Renal cortex interstitium (tissue), 15 donors: ENCODE measurements at places on chromosomes 7 and 10.

- DNase-seq, result no peak
These were observed 212.6 kb upstream of the FRMD4A start for GRCh38 chr10:14543046-14543903.

- no peak for DNase-seq
These were observed 687.7 kb upstream of the NRP1 start for GRCh38 chr10:34022195-34022594.

GRCh38 chr10:110967009-110967630 lies 47.7 kb downstream of the SHOC2 start:
- DNase-seq, result no peak

- DNase-seq, result no peak
These were observed 401.0 kb downstream of the PHF14 start for GRCh38 chr7:11374629-11375028.

- DNase-seq, result no peak
These were observed 231.9 kb downstream of the MAD1L1 start for GRCh38 chr7:2000746-2001321.

- DNase-seq, result peak; percentile 69
These were observed 538 bp downstream of the TRIM8 start for GRCh38 chr10:102644646-102645387.

- DNase-seq, result no peak
These were observed 8.3 kb upstream of the FAM133B start for GRCh38 chr7:92598310-92598981.

DNA sequence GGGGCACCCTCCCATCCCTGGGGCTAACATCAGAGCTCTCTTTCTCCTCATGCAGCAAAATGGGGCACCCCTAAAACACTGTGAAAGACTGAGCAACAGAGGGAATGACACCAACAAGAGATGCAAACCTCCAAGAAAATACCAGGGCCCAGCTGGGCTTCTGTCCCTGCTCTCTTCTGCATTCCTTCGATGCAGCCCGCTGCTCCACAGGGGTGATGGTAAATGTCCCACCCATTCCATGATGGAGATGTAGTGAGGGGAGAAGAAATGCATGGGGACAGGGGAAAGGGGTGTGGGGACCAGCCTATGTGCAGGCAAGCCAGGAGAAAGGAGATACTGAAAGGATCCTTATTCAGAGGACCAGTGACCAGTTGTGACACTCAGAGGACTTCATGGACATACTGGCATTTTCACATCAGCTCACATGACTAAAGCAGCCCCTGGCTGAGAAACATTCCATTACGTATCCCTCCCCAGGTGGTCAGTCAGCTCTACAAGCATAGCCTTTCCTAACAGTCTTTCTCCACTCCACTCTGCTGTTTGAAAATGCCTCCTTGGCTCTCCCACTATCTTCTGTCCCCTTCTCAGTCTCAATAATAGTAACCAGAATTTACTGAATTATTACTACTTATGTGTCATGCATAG lies 13.3 kb downstream of the SORBS1 start:
- no peak for DNase-seq

DNA sequence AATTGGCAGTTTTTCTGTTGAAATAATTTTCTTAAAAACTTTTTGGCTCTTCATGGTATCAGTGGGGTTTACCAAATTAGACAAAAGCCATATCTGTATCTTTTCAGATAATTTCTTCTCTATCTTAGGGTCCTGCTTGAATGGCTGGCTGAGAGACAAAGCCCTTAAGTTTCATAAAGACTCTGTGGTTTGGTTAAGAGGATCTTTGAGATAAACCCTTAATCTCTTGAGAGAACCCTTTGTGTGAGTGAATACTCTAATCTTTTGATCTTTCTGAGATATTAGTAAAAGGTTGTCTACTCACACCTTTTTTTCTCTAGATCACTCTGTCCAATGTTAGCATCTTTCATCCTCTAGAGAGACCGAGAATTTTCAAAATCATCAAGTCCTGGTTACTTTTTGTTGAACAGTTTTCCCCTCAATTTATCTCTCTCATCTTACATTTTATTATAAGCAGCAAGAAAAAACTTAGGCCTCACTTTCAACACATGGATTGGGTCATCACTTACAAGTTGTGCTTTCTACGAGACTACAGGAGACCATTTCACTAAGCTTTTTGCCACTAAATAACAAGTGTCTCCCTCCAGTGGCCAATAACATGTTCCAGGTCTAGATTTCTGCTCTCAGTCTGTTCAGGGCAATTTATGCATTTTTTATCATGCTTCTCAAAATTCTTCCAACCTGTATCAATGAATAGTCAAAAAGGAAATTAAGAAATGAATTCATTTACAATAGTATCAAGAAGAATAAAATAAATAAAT lies 28.4 kb downstream of the DNAJC9 start:
- DNase-seq, result no peak

- no peak for DNase-seq
These were observed 903.5 kb downstream of the DNAJB9 start for GRCh38 chr7:109473172-109473571.

DNA sequence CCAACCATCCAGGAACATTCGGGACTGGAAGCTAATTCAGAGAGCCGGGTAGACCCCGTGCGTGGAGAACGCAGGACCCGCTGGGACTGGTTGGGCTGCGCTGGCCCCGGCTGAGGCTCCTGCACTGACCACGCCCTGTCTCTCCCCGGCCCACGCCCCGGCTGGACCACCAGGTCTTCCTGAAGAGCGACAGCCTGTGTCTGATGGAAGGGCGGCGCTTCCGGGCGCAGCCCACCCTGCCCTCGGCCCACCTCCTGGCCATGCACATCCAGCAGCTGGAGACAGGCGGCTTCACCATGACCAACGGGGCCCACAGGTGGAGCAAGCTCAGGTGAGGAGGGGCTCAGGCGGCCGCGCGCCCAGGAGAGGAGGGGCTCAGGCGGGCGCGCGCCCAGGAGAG lies 10.2 kb upstream of the UTF1 start:
- DNase-seq, result no peak

- DNase-seq, result no peak
These were observed 35.2 kb downstream of the BMPER start for GRCh38 chr7:33940503-33940902.

DNA sequence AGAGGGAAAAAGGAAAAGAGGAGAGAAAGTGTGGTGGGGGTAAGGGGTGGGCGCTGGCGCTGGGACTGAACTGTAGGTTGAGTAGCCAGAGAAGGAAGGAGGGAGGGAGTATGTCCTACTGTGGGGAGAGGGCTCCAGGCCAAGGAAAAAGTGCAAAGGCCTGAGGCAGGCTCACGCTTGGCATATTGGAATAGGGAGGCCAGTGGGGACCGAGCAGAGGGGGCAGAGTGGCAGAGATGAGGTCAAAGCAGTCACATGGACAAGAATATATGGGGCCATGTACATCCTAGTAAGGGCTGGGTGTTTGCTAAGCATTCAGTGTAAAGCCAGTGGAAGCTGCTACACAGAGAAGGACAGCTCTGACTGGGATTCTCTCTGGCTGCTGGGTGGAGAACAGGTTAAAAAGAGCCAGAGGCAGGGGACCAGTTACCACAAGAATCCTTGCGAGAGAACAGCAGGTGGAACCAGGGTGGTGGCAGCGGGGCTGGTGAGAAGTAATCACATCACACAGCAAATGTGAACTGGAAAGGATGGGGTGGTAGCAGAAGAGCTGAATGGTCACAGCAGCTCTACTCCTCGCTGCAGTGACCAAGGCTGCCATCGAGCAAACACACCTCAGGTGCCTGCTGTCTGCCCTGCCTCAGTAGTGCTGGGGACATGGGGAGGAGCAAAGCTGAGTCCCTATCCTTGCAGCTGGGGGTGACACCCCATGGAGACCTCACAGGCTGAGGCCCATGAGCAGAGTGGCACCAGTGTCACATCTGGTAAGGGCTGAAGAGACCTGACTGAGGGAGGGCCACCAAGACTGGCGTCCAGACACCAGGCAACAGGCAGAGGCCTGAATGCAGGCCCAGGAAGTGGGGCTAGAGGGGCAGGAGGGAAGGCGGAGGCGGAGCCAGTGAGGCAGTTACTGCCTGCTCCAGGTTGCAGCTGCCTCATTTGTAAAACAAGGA lies 39.5 kb downstream of the FAM53B start:
- DNase-seq, result no peak

DNA sequence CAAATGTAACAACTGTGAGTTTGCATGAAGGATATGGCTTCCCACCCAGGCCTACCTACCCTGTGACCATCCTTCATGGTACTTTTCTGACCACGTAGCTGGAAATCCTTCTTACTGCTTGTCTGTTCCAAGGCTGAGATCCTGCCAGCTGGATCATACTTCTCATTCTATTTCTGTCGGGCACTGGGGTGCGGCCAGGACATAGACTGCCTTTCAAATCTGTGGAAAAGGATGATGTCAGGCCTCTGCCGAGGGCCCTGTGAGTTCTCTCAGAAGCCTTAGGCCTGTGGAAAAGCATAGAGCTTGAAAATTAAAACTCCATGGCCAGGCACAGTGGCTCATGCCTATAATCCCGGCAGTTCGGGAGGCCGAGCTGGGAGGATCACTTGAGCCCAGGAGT lies 10.0 kb downstream of the VWC2 start:
- DNase-seq, result no peak

DNA sequence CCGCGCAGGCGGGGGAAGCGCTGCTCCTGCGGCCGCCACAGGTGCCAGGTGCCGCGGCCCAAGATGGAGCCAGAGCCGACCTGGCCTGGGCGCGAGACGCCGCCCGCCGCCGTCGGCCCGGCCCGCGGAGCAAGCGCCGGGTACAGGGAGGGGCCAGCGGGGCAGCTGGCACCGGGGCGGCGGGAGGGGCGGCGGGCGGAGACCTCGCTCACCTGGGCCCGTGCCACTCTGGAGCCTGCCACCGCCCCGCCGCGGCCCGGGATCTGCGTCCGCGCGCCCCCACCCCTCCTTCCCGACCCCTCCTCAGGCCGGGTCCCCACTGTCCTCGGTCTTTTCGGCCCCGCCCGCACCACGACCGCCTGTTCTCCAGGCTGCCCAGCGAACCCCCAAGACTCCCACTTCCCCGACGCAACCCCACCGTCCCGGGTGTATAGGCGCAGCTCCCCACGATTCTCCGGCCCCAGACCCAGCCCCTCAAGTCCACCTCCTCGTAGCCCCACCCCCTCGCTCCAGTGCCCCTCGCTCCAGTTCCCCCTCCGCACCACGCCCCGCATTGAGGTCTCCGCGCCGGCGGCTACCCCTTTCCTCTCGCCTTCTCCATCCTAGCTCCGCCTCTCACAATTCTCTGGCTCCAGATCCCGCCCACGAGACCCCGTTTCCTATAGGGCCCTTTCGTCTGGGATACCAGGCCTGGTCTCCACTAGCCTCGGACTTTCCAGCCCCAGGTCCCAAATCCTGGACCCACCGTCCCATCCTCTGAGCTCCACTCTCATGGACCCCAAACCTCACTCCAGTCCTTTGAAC lies at the start of gene GPRIN2:
TSS of gene GPRIN2 (minus strand) at position 144 of the 804 bp plus-strand sequence. CDS start 5,922 bp downstream, outside the sequence.
- no peak for DNase-seq

- no peak for DNase-seq
These were observed 48.2 kb upstream of the CREB5 start for GRCh38 chr7:28364082-28364481.

DNA sequence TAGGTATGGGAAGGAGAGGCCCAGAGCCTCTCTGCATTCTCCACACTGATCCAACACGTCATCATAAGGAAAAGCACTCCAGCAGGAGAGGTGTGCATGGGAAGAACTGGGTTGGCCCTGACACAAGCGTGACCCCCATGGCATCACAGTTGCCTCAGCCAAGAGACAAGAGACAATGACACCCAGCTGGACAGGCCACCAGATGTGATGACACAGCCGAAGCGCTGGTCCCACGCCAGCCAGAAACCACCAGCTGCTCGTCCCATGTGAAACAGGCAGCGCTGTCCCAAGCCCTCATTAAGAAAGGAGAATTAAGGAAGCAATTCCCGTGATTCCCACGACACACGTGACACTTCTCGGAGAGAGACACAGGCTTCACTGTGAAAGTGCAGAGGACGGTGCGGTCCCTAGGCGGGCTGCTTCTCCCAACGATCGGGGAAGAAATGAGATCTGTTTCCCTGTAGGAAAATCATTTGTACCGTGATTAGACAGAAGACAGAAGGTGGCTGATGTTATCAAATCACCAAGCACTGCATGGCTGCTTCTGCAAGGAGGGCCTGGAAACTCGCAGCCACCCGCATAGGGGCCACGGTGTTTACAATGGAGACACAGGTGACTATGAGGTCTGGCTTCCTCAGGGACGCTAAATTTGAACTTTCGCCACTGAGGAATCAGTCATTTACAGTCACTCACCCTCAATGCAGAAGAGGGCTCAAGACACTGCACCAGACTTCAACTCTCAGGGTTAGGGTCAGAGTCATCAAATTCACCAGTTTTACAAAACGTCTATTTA lies 74.5 kb downstream of the DIP2C start:
- no peak for DNase-seq

GRCh38 chr10:114328874-114329273 lies 75.4 kb downstream of the AFAP1L2 start:
- no peak for DNase-seq

DNA sequence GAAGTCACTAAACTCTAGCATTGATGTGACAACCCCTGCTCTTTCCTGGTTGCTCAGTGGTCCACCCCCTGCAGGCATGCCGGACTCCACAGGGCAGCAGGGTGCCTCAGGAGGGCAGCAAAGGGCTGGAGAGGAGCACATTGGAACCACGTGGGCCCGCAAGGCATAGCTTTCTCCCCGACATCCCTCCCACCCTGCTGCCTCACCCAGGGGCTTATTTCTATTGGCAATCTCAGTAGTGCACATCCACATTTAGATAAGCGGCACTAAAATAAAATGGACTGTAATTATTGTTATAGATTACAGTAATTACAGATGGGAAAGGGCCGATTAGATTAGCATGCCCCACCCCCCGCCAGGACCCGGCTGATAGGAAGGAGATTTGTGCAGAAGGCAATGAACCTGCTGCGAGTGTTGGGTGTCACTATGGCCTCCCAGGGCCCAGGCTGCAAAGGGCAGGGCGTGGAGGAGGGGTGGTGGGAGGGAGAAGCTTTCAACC lies 580.1 kb downstream of the GRID1 start:
- DNase-seq, result no peak

DNA sequence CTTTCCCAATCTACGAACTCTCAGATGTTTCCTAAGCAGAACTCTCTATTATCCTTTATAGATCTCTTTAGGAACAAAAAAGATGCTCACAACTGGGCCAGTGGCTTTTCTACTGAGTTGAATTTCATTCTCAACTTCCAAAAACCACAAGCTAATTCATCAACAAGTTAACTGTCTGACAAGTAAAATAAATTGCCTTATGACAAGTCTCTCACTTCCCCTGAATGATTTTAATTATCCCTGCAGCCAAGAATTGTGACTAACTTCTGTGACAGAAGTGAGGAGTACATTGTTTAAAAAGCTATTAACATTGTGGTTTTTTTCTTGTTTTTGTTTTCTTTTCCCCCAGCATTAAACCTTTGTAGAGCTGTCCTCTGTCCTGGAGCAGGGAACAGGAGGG lies 343.1 kb downstream of the HPSE2 start:
- no peak for DNase-seq

- DNase-seq, result no peak
These were observed 364.0 kb downstream of the REEP3 start for GRCh38 chr10:63885156-63885555.

- DNase-seq, result no peak
These were observed 90.2 kb upstream of the RET start for GRCh38 chr10:42986633-42987032.

DNA sequence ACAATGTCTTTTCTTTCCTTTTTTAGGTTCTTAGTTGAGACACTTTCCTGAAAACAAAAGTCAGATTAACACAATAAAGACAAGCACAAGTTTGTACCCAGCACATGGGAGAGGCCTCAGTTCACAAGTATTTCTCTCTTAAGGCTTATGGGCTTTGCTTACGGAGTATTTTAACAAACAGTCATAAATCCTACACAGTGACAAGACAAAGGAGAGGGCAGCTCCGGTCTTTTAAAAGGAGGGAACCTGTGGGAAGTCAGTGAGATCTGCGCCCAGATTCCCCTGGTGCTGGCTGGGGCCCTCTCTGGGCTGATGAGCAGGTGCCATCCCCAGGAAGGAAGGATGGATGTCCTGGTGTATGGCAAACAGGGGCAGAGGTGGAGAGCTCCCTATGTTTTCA lies 398.6 kb downstream of the ACTR3B start:
- no peak for DNase-seq
